AG09319 (cell line): ENCODE measurements at places on chromosomes 16 and 17.
A peak's percentile ranks its signal among the peaks of the same experiment; 100 is the strongest.

GRCh38 chr17:17816240-17816814 is 20.5 kb downstream of the SREBF1 start:
- DNase-seq: no peak

DNA sequence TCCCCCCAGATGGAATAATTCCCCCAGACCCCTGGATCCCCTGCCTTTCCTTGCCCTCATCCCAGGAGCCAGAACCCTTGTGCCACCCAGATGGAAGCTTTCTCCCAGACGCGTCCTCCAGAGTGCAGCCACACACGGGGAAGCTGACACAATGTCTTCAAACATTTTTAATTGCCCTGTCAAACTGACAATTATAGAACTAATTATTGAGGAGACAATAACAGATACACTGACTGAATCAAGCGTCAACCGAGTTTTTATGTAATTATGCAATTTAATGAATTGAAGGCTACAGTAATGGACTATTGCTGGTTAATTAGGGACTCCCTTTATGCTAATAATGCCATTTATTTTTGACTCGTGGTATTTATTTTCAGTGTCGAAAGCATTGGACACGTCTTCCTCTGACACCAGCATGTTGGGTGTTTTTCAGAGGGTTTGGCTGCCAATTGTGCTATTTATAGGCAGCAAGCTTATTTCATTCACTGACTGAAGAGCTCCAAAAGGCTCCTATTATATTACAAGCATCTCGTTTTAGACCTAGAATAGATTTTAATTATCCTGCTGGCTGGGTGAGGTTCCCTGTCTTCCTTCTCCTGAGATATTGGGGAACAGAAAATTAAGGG is 298.2 kb upstream of the C16orf82 start:
- DNase-seq: no peak

GRCh38 chr16:53281280-53281679 is 153.0 kb upstream of the RBL2 start:
- no peak for DNase-seq

- DNase-seq: peak; percentile 52
These were observed 74.0 kb downstream of the CMC2 start for GRCh38 chr16:80932708-80933095.

DNA sequence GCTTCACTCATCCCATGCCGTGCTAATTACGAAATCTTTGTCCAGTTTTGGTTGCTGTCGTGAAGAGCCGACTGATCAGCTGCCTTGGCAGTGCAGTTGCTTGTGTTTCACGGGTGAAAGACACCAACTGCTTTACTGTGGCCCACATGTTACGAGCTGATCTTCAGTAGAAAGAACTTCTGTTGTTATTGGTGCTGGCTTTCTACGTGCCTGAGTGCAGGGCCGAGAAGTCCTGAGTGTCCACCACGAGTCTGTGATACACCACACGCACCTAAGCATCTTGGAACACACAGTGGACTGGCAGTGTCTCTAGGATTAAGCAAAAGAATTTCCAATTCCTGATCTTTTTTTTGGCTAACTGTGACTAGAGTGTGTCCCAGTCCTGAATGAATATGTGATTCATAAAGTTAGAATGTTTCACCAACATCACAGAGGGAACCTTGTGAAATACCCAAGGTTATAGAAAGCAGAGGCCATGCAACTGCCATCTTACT is 70.4 kb upstream of the CLEC18A start:
- DNase-seq: peak; percentile 57

- no peak for DNase-seq
These were observed 91.1 kb downstream of the RPA1 start for GRCh38 chr17:1920948-1921351.

- no peak for DNase-seq
These were observed 42.8 kb upstream of the ACSF3 start for GRCh38 chr16:89050868-89051311.

GRCh38 chr17:72471296-72471695 is 350.5 kb downstream of the SOX9 start:
- DNase-seq: no peak

DNA sequence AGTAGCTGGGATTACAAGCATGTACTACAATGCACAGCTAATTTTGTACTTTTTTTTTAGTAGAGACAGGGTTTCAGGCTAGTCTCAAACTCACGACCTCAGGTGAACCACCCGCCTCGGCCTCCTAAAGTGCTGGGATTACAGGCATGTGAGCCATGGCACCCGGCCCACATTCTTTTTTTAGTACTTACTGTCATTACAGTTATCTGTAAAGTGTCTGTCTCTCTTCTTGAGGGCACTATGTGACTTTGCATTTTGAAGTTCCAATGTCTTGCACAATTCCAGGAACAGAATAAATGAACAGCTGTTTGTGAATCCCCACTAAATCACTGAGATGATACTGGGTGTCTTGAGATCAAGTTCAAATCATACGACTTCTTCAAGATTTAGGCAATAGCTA is 1540.3 kb downstream of the CDH11 start:
- DNase-seq: no peak

DNA sequence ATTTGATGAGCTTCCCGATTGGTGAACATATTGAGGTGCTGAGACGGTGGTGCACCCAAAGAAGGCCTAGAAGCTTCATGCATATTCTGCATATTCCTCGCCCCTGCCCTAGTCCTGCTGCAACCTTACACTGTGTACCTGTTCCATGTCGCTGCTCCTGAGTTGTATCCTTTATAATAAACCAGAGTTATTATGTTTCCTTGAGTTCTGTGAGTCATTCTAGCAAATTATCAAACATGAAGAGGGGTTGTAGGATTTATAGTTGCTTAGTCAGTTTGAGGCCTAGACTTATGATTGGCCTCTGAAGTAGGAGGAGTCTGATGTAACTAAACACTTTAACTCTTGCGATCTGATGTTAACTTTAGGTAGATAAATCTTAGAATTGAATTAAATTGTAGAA is 436.8 kb downstream of the CA10 start:
- no peak for DNase-seq

GRCh38 chr17:48310748-48311213 is 119.2 kb downstream of the SKAP1 start:
- no peak for DNase-seq

DNA sequence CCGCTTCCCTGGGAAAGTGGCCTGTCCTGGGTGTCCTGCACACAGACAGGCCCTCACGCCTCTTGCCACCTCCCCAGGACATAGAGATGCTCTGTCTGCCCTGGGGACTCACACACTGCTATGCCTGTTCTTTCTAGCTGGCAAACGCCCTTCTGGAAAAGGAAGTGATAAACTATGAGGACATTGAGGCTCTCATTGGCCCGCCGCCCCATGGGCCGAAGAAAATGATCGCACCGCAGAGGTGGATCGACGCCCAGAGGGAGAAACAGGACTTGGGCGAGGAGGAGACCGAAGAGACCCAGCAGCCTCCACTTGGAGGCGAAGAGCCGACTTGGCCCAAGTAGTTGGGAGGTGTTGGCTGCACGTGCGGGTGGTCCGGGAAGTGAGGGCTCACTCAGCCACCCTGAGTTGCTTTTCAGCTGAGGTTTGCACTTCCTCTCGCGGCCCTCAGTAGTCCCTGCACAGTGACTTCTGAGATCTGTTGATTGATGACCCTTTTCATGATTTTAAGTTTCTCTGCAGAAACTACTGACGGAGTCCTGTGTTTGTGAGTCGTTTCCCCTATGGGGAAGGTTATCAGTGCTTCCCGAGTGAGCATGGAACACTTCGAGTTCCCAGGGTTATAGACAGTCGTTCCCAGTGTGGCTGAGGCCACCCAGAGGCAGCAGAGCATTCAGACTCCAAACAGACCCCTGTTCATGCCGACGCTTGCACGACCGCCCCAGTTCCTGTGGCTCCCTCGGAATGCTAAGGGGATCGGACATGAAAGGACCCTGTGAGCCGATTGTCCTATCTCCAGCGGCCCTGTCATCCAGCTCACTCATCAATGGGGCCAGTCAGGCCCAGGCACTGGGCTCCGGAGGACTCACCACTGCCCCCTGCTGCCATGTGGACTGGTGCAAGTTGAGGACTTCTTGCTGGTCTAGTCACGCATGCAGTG is 3.5 kb upstream of the RPL13 start:
- no peak for DNase-seq

- DNase-seq: no peak
These were observed 343.0 kb downstream of the SNX29 start for GRCh38 chr16:12319428-12320035.

DNA sequence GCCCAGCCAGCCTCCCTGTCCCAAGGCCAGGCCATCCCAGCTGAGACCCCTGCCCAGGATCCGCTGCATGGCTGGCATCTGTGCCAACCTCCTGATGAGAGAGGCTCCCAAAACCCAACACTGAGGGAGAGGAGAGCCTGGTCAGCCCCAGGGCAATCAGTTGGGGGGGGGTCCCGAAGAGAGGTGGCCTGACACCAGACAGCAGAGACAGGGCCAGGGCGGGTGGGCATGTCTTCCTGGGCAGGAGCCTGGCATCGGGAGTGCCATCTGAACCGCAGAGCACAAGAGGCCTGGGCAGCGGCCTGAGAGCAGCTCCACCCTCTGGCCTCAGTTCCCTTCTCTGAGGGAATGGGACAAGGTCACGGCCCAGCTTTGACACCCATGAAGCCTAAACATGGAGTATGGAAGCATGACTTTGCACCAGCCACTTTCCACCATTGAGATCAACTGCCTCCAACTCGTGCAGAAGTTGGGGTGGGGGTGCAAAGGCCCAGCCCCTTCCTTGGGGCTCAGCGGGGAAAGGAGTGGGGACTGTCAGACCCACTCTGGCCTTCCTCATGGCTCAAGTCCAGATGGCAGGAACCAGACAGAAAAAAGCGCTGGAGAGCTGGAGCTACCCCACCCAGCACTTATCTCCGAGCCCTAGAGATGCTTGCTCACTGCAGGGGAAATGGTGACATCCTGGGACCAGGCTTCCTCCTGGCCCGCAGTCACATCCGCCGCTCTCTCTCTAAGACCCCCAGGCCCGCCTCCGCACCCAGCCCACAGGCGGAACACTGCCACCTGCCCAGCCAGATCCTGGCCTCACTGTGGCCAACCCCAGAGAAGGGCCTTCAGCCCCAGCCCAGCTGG is 9.7 kb downstream of the RHBDF2 start:
- DNase-seq: no peak

- DNase-seq: no peak
These were observed 71.7 kb downstream of the PRKCB start for GRCh38 chr16:23907457-23907902.

DNA sequence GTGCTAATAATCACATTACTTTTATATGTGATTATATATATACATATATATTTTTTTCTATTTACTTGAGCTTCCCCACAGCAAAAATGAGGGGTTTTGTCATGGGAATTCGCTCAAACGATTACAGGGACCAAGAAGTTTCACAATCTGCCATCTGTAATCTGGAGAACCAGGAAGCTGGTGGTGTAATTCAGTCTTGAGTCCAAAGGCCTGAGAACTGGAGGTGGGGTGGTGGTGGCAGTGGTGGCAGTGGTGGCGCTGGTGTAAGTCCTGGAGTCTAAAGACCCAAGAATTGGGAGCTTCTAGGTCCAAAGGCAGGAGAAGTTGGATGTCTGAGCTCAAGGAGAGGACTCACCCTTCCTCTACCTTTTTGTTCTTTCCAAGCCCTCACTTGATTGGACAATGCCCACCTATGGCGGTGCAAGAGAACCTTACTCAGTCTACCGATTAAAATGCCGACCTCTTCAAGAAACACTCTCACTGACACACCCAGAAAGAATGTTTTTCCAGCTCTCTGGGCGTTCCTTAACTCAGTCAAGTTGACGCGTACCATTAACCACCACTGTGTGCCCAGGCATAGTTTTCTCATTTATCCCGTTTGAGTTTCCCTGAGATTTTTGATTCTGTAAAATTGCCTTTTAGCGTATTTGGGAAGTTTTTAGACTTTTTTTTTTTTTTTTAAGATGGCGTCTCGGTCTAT is 31.9 kb downstream of the POLR2A start:
- DNase-seq: no peak

GRCh38 chr17:41680426-41681040 is 8.2 kb upstream of the EIF1 start:
- no peak for DNase-seq

GRCh38 chr16:14487579-14487978 is 142.5 kb downstream of the PARN start:
- DNase-seq: no peak

- DNase-seq: no peak
These were observed 4.6 kb downstream of the CCDC102A start for GRCh38 chr16:57531635-57532265.

- no peak for DNase-seq
These were observed 2.6 kb downstream of the BAIAP3 start for GRCh38 chr16:1335996-1336395.

- no peak for DNase-seq
These were observed 5.8 kb downstream of the PRSS22 start for GRCh38 chr16:2852003-2852730.

DNA sequence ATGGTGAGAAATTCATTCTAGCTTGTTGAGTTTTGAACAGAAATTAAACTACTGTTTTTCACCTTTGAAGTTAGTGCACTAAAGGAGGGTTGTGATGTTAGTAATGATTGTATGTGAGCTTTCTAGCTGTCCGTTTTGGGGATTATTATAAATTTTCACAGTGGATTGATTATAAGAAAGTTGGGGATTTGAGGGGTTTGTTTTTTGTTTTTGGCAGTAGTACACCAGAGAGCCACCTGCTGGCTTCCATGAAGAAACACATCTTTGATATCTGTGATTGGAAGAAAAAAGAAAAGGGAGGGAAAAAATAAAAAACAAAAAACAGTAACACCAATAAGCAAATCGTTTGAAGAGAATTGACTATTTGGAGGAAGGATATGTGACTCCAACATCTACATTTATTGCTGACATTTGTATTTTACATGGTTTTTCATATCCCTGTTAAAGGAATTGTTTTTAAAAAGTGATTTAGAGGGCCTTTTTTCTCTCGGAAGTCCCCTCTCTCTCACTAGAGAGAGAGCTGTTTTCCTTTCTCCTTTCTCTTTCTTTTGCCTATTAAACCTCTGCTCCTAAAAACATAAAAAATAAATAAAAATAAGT is 1469.5 kb upstream of the GOT2 start:
- peak; percentile 3 for DNase-seq

DNA sequence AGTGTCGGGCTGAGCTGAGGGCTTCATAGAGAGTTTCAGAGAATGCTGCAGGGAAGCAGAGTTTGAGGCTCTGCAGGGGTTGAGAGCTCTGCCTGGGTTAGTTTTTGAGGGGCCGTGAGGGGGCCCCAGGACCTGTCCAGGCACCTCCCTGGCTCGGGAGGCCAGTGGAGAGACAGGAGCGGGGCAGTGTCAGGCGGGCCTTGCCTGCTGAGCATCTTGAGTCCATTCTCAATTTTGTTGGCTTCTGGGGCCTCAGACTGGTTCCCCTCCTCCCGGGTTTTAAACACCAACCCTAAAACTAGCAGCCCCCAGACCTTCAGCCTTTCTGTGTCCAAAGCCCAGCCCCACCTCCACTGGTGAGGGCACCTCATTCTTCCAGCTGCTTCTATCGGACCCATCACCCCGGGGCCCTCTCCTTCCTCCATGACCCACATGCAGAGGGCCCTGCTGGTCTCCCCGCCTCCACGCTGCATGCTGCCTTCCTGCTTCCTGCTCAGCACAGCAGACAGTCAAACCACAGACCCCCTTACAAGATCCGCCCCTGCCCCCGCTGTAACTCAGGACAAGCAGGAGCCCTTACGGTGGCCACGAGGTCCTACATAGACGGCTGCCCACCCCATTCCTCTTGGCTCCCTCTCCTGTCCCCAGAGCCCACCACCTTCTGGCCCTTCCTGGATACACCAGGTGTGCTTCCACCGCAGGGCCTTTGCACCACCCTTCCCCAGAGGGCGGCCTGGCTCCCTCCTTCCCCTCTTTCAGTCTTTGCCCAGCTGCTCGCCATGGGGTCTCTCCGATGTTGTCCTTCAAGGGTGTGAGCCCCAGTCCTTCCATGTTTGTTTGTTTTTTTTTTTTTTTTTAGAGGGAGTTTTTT is 3.8 kb downstream of the RNF213 start:
- no peak for DNase-seq
